ENCODE measurements at places on chromosomes 3 and 15.

GRCh38 chr15:60635507-60636352 is 156.8 kb upstream of the ICE2 start:
- DNase-seq = no peak

GRCh38 chr3:138348754-138349739 is 668 bp downstream of the MRAS start:
- peak; percentile 22 for DNase-seq

GRCh38 chr3:52313188-52313773 is 2.8 kb upstream of the DNAH1 start:
- no peak for DNase-seq

DNA sequence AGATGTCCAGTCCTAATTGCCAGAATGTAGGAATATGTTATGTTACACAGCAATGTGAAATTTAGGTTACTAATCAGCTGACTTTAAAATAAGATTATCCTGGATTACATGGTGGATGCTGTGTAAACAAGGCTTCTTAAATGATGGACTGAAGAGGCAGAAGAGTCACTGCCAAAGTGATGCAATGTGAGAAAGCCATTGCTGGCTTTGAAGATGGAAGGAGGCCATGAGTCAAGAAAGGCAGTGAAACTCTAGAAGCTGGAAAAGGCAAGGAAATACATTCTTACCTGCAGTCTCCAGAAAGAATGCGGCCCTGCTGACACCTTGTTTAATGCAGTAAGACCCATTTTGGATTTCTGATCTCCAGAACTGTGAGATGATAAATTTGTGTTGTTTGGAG is 179.1 kb upstream of the ZPLD1 start:
- no peak for DNase-seq

DNA sequence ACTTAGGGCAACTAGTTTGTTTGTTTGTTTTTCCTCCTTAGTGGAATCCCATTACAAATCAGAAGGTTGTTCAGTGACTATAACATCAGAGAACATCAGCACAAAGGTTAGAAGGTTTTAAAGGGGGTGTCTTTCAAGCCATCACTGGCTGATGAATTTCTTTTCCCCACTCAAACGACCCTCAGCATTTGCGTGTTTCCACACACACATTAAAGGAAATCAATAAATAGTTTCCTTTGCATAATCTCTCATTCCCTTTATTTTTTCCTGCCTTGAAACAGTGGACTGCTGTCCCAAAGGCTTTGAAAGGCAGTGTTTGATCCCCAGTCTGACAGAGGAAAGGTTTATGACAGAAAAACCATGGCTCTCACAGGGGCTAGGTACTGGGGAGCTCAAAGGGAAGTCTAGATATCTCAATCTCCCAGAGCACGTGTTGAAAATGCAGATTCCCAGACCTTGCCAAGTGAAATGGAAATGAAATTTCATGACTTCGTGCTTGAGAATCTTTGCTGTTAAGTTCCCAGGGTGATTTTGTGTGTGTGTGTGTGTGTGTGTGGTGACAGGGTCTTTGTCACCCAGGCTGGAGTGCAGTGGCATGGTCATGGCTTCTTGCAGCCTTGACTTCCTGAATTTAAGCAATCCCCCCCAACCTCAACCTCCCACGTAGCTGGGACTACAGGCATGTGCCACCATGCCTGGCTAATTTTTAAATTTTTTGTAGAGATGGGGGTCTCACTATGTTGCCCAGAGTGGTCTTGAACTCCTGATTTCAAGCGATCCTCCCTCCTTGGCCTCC is 2.2 kb upstream of the INTS14 start:
- DNase-seq = no peak

GRCh38 chr3:49386056-49386756 is 25.6 kb downstream of the RHOA start:
- no peak for DNase-seq

- peak; percentile 57 for DNase-seq
Observed at GRCh38 chr3:188431553-188431952, 277.6 kb downstream of the LPP start.

- no peak for DNase-seq
Observed at GRCh38 chr15:32766101-32766500, 48.3 kb downstream of the GREM1 start.

GRCh38 chr3:57003676-57004075 is 56.8 kb upstream of the SPATA12 start:
- no peak for DNase-seq

- no peak for DNase-seq
Observed at GRCh38 chr3:157119369-157119951, 40.5 kb downstream of the CCNL1 start.

DNA sequence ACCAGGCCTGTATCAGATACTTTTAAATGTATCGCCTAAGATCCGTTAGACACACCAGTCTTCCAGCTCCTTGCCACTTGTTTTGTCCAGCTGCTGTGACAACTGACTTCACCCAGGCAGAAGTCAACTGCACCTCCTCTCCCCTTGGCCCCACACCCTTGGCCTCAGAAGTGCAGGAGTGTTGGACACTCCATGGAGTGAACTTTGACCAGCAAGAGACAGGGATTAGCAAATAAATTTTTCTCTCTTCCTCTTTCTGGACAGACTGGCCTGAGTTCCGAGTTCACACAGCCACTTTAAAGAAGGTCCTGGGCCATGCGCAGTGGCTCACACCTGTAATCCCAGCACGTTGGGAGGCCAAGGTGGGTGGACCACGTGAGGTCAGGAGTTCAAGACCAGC is 2.9 kb upstream of the CLN6 start:
- DNase-seq = no peak

DNA sequence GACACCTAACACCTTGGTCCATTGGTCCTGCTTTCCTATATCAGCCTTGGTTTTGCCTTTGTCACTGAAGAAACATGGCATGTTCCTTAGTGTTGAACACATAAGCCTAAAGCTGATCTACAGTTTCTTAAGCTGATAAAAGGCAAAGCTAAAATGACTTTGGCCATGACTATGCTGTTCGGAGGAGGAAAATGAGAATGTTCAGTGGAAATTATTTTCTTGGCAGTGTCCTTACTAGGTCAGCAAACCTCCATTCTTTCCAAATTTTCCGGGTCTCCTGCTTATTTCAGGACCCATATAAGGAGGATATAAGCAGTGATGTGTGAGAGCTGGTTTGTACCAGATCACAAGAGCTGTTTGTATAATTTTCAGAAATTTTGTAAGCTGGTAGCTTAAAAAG is 832.9 kb upstream of the CFAP20DC start:
- DNase-seq = no peak

DNA sequence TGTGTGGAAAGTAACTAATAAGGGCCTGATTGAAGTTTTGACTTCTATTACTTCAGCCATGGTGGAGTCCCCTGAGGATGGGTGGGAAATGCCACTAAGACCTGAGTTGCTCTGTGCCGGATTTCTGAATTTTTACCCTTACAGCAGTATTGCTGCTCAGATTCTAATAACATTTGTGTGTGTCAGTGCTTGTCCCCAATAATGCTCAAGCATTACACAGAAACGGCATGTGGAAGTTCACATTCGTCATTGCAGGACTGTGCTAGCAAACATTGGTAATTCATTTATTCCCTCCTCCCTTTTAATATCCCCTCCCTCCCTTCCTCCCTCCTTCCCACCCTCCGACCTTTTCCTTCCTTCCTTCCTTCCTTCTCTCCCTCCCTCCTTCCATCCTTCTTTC is 484.5 kb upstream of the ONECUT1 start:
- DNase-seq = no peak

DNA sequence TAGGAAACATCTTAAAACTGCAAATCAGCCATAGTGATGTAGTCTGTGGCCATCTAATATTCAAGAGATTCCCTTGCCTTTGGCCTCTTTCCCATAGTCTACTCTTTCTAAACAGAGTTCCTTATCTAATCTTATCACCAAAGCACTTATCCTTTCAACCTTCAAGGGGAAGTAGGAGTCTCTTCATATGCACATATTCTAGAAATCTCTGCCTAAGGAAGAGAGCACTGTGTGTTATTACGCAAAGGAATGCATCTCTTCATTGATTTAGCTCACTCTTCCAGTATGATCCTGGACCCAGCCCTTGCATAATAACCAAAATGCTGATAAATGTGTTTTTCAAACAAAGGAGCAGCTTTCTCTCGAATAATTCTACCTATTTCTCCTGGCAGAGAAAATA is 253.7 kb upstream of the TPRG1 start:
- DNase-seq = no peak

- no peak for DNase-seq
Observed at GRCh38 chr3:185831195-185831594, 6.4 kb upstream of the IGF2BP2 start.

DNA sequence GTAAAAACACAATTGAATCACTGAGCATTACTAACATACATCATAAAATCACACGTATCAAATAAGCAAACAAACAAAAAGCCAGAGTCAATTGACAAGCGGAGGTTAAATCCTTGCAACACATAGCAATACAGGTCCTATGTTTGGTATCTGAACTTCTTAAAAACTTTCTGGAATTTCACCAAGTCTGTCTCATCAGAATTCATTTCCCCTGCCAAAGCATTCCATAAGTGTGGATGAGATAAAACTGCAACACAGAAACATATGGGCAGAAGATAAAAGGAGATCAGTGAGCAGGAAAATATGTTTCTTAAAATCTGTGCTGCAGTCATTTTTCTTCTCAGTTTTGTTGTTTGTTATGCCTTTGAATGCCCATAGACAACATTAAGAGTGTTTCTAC is 1155.5 kb downstream of the TBL1XR1 start:
- DNase-seq = no peak

- peak; percentile 14 for DNase-seq
Observed at GRCh38 chr3:154121701-154122551, 736 bp downstream of the ARHGEF26 start.

DNA sequence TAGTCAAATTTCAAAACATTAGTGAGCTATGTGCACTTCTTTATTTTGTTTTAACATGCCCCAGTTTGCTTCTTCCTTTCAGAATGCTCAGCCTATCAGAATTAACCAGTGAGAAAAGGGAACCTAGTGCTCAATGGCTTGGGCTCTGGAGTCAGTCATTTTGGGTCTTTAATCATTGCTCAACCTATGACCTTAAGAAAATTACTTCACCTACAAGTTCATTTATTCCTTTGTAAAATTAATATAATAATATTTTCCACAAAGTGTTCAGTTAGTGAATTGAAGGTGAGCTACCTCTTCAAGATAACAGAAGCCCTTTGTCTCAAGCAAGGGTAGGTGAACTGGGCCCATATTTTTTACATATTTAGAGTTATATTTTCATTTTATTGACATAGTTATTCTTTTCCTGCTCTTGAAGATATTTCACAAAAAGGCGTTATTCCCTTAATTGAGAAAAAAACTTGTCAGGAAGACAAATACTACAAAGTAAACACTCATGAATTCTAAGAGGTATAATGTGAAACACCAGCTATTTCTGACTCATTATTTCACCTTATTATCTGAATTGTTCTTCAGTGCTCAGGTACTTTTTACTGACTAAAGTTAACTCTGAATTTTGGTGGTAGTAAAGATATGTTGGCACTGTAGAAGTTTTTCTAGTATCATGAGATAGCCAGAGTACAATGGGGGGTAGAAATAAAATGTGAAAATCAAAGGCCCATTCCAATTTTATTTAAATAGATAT is 415.5 kb downstream of the NAALADL2 start:
- DNase-seq = no peak

DNA sequence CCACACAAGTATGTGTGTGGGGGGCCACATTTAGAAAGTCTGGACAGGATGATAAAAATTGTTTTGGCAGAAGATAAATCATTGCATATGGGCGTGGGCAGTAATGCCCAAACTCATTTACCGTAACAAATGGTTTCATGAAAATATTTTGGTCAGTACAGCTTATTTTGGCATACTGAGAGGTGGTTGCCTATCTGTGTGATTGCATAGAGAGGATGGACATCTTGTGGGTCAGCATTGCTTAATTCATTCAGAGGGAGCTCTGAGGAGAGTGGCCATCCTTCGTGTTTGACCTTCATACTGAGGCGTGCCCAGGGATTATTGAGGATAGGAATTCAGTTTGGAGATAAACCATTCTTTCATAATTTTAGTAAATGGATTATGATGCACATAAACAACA is 162.5 kb downstream of the GAP43 start:
- no peak for DNase-seq

DNA sequence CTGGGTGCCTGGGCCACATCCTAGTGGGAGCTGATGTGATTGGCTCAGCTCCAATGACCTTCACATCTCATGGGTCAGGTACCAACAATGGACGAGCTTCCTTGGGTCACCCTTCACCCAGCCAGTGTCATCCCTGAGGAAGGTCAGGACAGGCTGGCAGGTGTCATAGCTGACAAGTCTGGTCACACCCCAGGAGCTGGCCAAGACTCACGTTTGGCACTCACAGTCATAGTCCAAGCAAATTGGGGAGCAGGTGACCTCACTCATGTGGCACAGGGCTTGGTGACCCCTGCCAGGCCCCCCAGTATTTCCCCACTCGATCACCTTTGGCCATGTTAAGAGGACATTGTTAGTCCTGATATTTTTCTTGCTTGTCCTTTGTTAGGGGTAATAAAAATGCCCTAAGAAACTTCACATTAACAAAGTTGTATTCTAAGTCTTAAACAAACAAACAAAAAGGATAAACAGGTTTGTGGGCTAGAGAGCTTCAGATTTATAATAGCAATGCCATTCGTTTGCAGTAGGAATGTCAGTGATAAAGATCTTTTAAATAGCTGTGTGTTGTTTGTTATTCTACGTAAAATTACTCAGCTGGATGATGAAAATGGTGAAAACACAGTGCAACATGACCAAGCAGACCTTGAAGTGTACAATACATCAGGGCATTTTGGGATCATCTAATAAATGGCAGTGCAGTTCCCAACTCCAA is 79.5 kb upstream of the POMGNT2 start:
- DNase-seq = peak; percentile 71

- no peak for DNase-seq
Observed at GRCh38 chr3:46417841-46418611, 11.0 kb downstream of the CCRL2 start.

DNA sequence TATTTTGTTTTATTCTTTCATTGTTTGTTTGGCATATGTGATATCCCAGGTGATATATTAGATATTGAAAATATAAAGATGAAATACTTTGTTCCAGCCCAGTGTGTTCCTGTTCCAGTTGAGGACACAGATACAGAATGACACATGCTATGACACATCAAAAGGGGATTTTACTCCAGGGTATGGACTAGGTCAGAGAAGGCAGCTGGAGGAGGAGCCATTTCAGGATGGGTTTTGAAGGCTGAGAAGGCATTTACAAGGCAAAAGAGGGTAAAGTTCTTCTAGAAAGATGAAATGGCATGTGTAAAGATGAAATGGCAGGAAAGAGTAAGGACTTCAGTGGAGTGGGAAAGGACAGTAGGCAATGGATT is 163.8 kb downstream of the ZIC1 start:
- DNase-seq = no peak

DNA sequence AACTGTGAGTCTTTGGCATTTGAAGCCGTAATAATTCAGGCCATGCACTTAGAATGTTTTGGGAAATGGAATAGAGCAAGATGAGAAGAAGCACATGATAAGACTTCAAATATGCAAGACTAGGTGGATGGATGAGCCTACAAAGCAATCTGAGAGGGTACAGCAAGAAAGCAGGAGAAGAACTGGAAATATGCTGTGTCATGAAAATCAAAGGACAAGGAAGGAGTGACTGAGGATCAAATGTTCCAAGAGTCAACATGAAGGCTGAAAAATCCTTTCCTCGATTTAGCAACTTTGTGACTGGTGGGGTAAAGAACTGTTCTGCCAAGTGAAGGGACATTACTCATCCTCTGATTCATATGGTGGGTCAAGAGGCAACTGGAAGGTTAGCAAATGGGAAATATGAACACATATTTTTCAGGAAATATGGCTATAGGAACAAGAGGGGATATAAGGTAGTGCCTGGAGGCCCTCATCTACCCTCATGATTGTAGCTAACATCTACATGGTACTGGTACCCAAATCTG is 803.7 kb upstream of the ARRDC4 start:
- no peak for DNase-seq

- peak; percentile 61 for DNase-seq
Observed at GRCh38 chr3:149553781-149554451, 79.4 kb downstream of the TM4SF4 start.

Data from lung microvascular endothelial cell (primary cell).